ENCODE measurements at places on chromosomes 1 and 21.

DNA sequence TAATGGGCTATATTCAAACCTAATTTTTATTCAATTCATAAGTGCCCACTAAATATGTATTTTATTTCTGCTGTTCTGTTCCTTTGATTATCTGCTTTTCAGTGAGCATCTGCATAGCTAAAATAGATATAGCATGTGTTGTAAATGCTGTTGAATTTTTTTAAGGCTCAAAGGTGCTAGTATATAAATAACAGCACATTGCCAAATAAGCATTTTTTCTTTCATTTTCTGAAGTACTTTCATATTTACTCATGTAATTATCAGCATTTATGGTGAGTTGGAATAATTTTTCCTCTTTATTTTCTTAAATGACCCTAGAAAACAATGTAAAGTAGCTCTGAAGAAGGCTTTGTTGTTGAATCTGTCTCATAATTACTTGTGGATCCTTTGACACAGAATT, 69.6 kb upstream of the B3GALT2 start:
- DNase-seq, result no peak

GRCh38 chr1:240508950-240509349, 103.0 kb downstream of the GREM2 start:
- DNase-seq, result no peak

GRCh38 chr21:32197896-32198295, 81.0 kb downstream of the MIS18A start:
- no peak for DNase-seq

GRCh38 chr1:5620997-5621396, 371.2 kb downstream of the NPHP4 start:
- DNase-seq, result no peak

GRCh38 chr1:65880611-65881010, 87.9 kb downstream of the PDE4B start:
- no peak for DNase-seq

Measured in inflammatory macrophage treated with lipopolysaccharide for 4 hours (primary cell).